ENCODE measurements at places on chromosomes 5 and 9.

GRCh38 chr9:18775930-18776329 lies 257.1 kb downstream of the SAXO1 start:
- no peak for DNase-seq

- no peak for DNase-seq
Observed at GRCh38 chr9:11933926-11934325, 759.3 kb upstream of the TYRP1 start.

GRCh38 chr5:8478326-8478725 lies 609.4 kb downstream of the MTRR start:
- no peak for DNase-seq

GRCh38 chr9:33728613-33729012 lies 66.7 kb upstream of the PRSS3 start:
- DNase-seq = no peak

GRCh38 chr5:2849429-2849828 lies 98.0 kb upstream of the IRX2 start:
- DNase-seq = no peak

All from NCI-H2081 treated with DMSO at 0.1 percent for 48 hours (cell line).